Chondrocyte (in vitro differentiated cells): ENCODE measurements at places on chromosomes 11 and 22. TPM values are rescaled to one million over a fixed set of nuclear protein-coding genes. Genes with fewer than 3 reads are reported as not detected.
A peak's percentile ranks its signal among the peaks of the same experiment; 100 is the strongest.

DNA sequence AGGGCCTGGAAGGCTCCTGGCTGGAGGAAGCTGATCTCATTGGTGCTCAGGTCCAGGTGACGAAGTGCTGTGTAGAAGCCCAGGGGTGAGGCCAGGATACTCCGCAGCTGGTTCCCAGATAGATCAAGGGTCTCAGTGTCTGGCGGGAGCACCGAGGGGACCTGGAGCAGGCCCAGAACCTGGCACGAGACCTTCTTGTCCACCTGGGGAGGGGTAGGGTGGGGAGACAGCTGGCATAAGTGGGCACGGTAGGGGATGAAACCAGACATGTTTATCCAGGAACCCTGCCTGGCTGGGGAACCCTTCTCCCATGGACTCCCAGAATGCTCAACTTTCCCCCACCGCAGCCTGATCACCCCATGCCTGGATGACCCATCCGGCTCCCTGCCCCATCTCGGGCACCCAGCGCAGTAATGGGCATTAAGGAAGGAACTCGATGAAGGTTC is 9.2 kb downstream of the LRRC32 start:
- peak overlapping the region; percentile 30 for H3K27ac ChIP-seq
- peak; percentile 85 for DNase-seq
- peaks cover 72% of the 10 kb centered on the region for H3K4me1 ChIP-seq
- no peaks in the 10 kb centered on the region for H3K27me3 ChIP-seq

- H3K4me3 ChIP-seq: no peak overlapping the region
- H3K4me1 ChIP-seq: no peaks in the 10 kb centered on the region
- DNase-seq: no peak
- H3K36me3 ChIP-seq: no peaks in the 10 kb centered on the region
- H3K27me3 ChIP-seq: peaks cover 32% of the 10 kb centered on the region
Measured at GRCh38 chr11:43602670-43603069, 77.9 kb upstream of the HSD17B12 start.

- no peak for DNase-seq
- H3K4me3 ChIP-seq: no peak overlapping the region
- H3K36me3 ChIP-seq: peaks cover 11% of the 10 kb centered on the region
- H3K4me1 ChIP-seq: peaks cover 10% of the 10 kb centered on the region
- no peak overlapping the region for H3K27ac ChIP-seq
Measured at GRCh38 chr11:35066783-35067423, 72.1 kb upstream of the CD44 start.

DNA sequence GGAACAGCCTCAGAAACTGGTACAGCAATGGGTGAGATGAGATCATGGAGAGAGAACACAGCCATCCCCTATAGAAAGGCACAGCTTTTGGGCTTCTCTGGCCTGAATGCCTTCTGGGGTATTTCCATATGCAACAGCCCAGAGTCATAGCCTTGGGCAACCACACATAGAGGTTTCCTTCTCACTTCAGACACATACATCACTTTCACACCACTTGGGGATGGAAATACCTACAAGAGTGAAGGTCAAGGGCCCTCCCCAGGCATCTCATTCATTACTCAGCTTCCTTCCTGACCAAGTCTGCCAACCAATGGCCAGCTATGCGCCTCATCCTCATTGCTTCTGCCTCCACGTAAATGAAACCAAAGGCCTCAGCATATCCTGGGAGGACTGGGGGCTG is 17.7 kb upstream of the OLFML1 start:
- no peaks in the 10 kb centered on the region for H3K27me3 ChIP-seq
- H3K36me3 ChIP-seq: no peaks in the 10 kb centered on the region

The PDE2A gene
- total RNA-seq: 0.21 TPM in 1 of 3 replicates, not detected in the others

GRCh38 chr11:128898580-128899344 is 7.6 kb downstream of the KCNJ5 start:
- H3K27me3 ChIP-seq: peaks cover 5% of the 10 kb centered on the region
- H3K4me1 ChIP-seq: peaks cover 14% of the 10 kb centered on the region
- H3K4me3 ChIP-seq: no peak overlapping the region
- H3K36me3 ChIP-seq: no peaks in the 10 kb centered on the region

DNA sequence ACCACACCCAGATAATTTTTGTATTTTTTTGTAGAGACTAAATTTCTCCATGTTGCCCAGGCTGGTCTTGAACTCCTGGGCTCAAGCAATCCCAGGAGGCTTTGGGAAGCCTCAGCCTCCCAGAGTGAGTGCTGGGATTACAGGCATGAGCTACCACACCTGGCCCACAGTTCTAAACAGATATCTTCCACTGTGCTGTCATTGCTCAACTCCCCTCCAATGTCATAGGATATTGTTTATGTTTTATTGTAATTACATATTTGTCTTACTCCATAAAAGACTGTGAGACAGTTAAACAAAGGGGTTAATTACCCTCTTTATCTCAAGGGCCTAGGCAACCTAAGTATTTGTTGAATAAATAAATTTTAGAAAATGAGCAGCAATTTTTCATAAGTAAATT is 204.2 kb downstream of the GRM5 start:
- DNase-seq: no peak
- peaks cover 6% of the 10 kb centered on the region for H3K27me3 ChIP-seq
- no peaks in the 10 kb centered on the region for H3K36me3 ChIP-seq
- no peaks in the 10 kb centered on the region for H3K4me1 ChIP-seq

The PNPLA3 gene
- total RNA-seq: 2.5 to 3.5 TPM (median 2.5 TPM) in 3 replicates

GRCh38 chr11:96211436-96211835 is 131.6 kb downstream of the MAML2 start:
- H3K27ac ChIP-seq: peak overlapping the region; percentile 91
- H3K36me3 ChIP-seq: no peaks in the 10 kb centered on the region
- no peaks in the 10 kb centered on the region for H3K27me3 ChIP-seq

DNA sequence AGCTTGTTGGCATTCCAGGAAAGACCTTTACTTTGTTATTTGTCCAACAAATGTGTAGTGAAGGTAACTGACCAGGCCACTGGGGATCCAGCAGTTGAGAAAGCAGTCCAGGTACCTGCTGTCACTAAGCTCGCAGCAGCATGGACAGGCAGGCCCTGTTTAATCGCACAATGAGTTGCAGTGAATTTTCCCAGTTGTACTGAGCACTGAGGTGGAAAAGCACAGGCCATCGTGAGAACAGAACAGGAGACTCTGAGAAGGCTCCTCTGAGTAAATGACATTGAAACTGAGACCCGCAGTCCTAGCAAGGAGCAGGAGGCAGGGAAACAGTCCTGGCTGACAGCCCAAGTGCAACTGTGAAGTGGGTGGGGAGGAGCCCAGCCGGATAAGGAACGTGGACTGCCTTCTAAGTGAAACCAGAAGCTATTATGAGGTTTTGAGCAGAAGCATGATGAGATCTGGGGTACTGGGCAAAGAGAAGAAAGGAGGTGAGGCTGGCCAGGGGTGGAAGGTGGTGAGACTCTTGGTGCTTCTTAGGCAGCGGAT is 39.8 kb upstream of the CDON start:
- no peak for DNase-seq
- H3K27me3 ChIP-seq: peaks cover 9% of the 10 kb centered on the region
- H3K4me1 ChIP-seq: peaks cover 35% of the 10 kb centered on the region
- no peak overlapping the region for H3K27ac ChIP-seq
- H3K36me3 ChIP-seq: no peaks in the 10 kb centered on the region
- H3K4me3 ChIP-seq: no peak overlapping the region

DNA sequence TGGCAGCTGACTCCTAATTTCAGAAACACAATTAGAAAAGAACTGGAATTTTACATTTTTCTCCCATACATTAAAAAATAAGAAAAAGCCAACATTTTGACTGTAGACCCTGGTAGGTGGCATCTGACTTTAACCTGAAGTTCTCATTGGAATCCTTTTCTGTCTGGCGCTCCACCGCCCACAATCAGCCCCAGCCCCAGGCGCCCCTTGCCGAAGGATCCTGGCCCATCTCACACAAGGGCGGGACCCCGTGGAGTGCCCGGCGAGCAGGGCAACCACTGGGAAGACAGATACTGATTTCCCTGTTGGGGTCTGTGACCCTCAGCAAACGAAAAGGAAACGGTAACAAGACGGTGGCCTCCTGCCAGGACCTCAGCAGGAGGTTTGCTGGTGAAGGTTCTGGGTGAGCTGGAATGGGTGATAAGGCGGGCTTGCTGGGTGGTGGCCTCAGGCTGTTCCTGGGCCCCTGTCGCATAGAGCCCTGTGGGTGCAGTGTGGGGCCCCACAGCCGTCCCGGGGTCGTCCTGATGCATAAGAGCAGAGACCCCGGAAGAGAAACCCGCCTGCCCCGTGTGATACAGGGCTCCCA is 15.7 kb downstream of the TSPO start:
- no peaks in the 10 kb centered on the region for H3K27me3 ChIP-seq
- no peak overlapping the region for H3K4me3 ChIP-seq
- peak overlapping the region; percentile 2 for H3K27ac ChIP-seq
- peaks cover 24% of the 10 kb centered on the region for H3K4me1 ChIP-seq

DNA sequence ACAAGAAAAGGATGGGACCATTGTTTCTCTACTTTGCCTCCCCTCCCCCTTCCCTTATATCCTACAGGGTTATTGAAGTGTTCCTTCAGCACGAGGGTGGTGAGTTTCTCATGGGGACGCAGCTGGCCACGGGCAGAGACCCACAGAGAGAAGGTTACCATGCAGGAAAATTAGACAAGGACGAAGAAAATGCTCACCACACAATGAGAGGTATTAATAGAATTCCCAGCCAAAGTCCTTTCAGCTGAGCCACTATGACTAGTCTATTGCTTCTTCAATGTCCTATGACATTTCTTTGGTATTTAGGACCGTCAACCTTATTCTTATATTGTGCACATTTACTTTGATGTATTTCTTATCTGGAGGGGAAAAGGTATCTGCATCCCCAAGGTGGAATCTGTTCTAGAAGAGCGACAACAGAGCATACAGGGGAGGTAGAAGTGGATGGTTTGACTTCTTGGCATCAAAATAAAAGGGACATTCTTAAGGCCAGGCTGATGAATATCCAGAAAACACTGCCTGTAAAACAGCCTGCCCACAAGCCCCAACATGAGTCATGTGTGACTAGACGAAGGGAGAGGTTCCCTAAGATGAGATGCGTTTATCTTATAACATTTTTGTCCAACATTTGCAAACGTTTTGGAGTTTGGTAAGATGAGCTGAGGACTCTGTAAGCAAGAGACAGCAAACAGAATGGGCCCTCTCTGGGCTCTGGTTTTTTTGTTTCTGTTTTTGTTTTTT is 209.8 kb upstream of the NARS2 start:
- no peak for DNase-seq
- no peaks in the 10 kb centered on the region for H3K27me3 ChIP-seq
- no peak overlapping the region for H3K4me3 ChIP-seq
- no peak overlapping the region for H3K27ac ChIP-seq

The CCDC87 gene
- total RNA-seq: 0.23 to 0.32 TPM (median 0.27 TPM) in 3 replicates

DNA sequence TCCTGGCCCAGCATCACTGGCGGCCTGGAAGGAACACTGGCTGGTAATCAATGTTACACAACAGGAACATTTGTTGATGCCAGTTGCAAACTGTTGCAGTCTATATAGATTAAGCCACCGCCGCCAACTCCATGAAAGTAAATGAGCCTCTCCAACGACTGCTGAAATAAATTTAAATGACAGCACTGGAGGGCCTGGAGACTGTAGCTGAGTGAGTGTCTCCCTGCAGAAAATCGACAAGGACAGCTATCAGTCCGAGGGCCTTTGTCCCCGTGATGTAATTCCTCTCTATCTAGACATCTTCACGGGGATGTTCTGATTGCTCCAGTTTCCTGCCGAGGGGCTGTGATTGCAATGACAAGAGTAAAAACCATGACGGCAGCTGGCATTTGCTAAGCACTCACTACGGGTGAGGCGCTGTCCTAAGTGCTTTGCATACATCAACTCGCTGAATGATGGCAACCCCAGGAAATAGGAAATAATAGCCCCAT is 120.4 kb downstream of the SEZ6L start:
- no peaks in the 10 kb centered on the region for H3K4me1 ChIP-seq
- H3K27ac ChIP-seq: no peak overlapping the region
- no peak overlapping the region for H3K4me3 ChIP-seq
- no peak for DNase-seq
- H3K36me3 ChIP-seq: no peaks in the 10 kb centered on the region
- peaks cover 34% of the 10 kb centered on the region for H3K27me3 ChIP-seq

DNA sequence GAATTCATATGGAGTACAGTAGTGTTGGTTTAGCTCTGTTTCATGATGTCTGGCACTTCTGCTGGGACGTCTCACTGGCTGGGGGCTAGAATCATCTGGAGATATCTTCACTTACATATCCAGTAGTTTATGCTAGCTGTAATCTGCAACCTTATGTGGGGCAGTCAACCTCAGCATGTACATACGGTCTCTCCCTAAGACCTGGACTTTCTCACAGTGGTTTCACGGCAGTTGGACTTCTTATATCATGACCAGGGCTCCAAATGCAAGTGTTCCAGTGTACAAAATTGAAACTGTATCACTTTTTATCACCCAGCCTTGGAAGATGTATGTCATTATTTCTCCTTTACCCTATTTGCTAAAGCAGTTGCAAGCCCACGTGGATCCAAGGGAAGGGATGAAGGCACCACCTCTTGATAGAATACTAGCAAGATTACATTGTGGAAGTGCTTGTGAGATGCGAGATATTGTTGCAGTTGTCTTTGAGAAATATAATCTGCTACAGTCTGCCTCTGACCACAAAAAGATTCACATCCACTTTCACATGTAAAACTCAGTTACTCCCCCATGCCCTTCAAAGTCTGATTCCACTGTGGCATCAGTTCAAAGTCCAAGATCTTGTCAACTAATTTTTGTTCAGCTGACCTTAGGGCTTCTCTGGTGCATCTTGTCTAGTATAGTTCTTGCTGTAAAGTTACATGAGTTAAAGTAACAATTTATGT is 316.6 kb upstream of the NCAM1 start:
- no peak overlapping the region for H3K27ac ChIP-seq
- no peaks in the 10 kb centered on the region for H3K4me1 ChIP-seq
- no peak overlapping the region for H3K4me3 ChIP-seq
- peaks cover 4% of the 10 kb centered on the region for H3K27me3 ChIP-seq
- peaks cover 7% of the 10 kb centered on the region for H3K36me3 ChIP-seq
- no peak for DNase-seq

DNA sequence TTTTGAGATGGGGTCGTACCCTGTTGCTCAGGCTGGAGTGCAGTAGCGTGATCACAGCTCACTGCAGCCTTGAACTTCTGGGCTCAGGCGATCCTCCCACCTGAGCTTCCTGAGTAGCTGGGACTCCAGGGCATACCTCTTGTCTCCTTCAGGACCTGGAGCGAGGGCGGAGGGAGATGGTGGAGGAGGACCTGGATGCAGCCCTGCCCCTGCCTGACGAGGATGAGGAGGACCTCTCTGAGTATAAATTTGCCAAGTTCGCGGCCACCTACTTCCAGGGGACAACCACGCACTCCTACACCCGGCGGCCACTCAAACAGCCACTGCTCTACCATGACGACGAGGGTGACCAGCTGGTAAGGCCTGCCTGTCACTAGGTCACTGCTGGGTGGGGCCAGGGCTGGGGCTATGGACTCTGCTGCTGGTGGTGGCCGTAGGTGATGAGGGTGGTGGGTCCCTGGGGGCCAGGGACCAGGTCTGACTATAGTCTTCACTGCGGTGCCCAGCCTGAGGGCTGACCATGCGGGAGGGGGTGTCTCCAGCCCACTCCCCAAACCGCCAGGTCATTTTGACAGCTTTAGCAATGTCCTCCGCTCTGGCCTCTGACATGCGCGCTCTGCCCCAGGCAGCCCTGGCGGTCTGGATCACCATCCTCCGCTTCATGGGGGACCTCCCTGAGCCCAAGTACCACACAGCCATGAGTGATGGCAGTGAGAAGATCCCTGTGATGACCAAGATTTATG is 53.9 kb downstream of the MYO7A start:
- DNase-seq: peak; percentile 91
- H3K27ac ChIP-seq: no peak overlapping the region
- peaks cover 10% of the 10 kb centered on the region for H3K27me3 ChIP-seq

The OR51B4 gene
- total RNA-seq: not detected in 3 replicates
